Gastroesophageal sphincter (tissue), 4 donors: ENCODE measurements at places on chromosomes 5 and 9.

DNA sequence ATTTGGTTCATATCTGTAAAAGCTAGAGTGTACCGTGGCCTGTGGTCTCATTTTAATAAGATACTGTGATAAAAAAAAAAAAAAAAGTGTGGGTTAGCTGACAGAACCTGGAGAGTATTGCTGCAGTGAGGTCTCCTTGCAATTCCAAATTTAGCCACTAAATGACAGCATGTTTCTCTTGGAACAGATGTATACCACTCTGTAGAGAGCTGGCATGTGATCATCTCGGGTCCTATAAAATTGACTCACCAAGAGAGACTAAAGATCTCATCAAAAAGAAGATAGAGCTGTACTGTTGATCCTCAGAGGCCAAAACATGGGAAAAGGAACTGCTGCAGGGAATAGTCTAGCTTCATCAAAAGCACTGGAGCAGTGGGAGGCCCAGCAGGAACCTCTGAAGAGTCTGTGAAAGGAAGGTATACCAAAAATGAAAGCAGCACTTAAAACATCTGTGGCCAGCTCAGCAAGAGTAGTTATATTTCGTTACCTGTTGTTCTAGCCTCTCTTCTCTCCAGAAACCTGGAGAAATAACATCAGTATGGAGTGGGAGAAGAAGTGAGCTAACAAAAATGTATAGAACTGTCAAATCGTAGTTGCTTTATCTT, 826.8 kb downstream of the EFNA5 start:
- ATAC-seq, result no peak

DNA sequence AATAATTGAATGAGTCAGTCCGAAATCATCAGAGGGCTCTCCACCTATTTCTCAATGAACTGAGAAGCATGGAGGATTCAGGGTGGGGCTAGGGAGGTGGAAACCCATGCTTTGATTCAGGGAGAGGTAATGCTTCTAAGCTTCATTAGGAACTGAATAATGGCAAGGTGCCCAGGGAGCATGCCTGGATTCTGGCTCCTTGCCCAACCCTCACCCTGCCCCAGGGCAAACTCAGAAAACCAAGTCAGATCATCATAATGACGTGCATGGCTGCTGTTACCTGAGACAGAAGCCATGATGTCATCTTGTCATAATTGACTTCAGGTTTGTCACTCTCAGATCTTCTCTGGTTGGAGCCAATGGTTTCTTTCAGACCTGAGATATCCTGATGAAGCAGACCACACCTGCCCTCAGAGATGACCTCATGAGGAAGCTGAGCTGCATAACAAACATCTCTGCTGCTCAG, 199.6 kb downstream of the SYK start:
- no peak for ATAC-seq

- no peak for ATAC-seq
Measured at GRCh38 chr5:88145221-88145610, 123.4 kb downstream of the TMEM161B start.

- no peak for ATAC-seq
Measured at GRCh38 chr5:103264508-103264907, 5.9 kb downstream of the MACIR start.

GRCh38 chr9:71669284-71669995, 98.9 kb downstream of the CEMIP2 start:
- no peak for ATAC-seq

- no peak for ATAC-seq
Measured at GRCh38 chr5:90305041-90305720, 104.4 kb downstream of the CETN3 start.

GRCh38 chr9:110114859-110115201, 93.1 kb downstream of the C9orf152 start:
- ATAC-seq, result peak; percentile 48

DNA sequence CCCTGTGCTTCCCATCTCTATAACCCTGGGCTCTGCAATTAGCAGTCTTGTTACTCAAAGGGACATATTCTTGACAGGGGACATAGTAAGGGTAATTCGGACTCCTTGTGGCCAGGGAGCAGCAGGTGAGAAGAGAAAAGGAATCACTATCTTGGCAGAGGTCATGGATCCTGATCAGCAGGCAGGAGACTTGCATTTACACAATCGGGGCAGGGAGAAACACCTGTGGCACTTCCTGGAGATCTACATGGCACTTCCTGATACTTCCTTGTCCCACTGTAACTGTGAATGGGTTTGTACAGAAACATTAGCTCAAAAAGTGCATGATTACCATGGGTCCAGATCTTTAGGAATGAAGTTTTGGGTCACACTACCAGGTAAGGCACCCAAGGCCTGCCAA, 29.2 kb downstream of the DEPDC1B start:
- no peak for ATAC-seq

- no peak for ATAC-seq
Measured at GRCh38 chr5:41636605-41637004, 126.2 kb upstream of the PLCXD3 start.

DNA sequence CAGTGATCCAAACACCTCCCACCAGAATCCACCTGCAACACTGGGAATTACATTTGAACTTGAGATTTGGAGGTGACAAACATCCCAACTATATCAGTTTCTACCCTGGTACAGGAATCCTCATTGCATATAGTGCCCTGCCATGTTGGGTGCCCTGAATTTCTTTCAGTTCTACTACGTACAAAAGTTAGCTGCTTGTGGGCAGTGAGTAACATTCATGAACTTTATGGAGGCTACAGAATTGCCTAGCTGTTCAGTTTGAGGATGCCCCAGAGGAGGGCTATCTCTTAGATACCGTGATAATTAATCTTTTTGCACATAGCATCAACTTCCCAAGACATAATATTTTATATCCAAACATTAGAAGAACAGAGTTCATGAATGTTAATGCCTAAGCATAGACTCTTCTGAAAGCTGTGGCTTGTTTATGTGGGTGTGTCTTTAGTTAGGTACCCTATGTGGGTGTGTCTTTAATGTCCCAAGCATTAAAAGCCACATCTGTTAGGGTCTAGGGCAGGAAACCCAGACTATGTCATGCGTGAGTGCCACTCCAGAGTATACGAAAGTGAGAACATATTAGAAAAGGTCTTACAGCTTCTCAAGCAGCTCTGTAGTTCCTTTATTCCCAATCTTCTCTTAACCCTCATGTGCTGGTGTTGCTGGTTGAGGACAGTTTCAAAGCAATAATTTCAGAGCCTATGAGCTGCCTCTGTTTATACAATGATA, 47.0 kb upstream of the CHD1 start:
- ATAC-seq, result no peak

- ATAC-seq, result no peak
Measured at GRCh38 chr5:76457674-76458485, 54.8 kb downstream of the IQGAP2 start.

DNA sequence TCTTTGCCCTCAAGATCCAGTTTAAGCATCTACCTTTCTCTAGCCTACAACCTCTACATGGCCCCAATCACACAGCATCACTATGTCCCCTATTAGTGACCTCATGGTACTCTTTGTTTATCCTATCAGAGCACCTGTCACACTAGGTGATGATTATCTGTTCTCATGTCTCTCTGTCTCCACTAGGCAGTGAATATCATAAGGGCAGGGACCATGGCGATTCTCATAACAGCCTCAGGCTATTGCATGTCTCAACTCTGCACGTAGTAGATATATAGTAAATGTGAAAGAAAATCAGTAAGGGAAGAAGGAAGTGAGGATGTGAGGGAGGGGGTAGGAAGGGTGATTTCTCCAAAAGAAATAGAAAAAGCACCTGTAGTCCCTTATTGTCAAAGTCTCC, 311.0 kb downstream of the NSG2 start:
- no peak for ATAC-seq

DNA sequence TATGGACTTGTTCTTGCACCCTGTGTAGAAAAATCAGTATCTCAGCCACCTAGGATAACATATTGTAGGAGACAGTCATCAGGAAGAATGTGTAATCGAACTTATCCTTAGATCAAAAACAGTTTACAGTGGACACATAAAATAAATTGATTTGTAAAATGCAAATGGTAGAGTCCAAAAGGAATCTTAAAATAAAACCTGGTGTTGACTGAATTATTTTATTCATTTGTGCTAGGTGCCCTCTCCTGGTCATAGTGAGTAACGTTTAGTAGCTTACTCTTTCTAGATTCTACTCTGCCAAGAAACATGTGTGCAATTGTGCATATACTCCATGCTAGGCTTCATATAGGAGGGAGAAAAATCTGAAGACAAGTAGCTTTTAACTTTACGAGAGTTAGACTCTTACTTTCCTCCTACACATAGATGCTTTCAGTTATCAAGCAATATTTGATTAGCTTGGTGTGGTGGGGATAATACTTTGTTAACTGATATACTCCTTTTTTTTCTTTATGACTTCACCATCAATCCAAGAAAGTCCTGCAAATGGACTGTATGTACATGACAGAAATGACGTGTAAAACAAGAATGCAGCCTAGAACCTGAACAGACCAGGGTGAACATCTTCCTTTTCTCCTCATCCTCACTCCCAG, 23.7 kb upstream of the LOX start:
- peak; percentile 58 for ATAC-seq

DNA sequence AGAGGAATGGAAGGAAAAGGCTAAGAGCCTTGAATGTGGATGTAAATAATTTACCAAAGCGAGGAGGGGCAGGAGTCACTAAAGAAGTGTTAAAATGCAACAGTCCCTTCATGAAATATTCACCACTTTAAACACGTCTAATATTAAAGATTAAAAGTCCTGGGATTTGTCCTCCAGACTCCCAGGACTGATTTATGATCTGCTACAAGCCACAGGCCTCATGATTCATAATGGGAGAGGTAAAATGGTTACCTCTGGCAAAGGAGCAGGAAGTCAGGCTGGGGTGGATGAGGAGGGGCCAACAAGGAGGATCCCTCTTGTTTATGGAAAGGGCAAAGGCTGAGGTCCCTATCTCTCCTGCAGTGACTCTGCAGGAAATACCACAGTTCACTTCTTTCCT, 292.4 kb downstream of the TRIM32 start:
- ATAC-seq, result no peak

GRCh38 chr9:6920041-6920440, 162.3 kb downstream of the KDM4C start:
- ATAC-seq, result no peak

GRCh38 chr5:60779466-60779865, 64.6 kb downstream of the ELOVL7 start:
- ATAC-seq, result no peak

- ATAC-seq, result no peak
Measured at GRCh38 chr9:99628849-99629620, 192.7 kb upstream of the NR4A3 start.

- ATAC-seq, result no peak
Measured at GRCh38 chr5:163222982-163223381, 214.4 kb upstream of the CCNG1 start.

DNA sequence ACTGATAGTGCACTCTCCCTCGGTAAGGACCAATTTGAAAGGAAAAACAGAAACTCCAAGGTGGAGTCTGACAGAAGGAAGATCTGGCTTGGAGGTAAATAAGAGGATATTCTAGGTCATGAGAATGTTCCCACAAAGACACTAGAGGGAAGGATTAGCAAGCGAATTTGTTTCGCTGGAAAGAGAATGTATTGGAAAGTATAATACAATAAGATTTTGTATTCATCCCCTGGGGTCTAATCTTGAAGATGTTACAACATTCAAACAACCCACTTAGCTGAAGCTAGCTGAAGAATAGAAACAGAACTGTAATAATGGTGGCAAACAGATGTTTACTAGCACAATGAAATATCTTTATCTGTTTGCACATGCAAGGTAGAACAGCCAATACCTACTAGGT, 158.7 kb downstream of the GNAQ start:
- ATAC-seq, result no peak

DNA sequence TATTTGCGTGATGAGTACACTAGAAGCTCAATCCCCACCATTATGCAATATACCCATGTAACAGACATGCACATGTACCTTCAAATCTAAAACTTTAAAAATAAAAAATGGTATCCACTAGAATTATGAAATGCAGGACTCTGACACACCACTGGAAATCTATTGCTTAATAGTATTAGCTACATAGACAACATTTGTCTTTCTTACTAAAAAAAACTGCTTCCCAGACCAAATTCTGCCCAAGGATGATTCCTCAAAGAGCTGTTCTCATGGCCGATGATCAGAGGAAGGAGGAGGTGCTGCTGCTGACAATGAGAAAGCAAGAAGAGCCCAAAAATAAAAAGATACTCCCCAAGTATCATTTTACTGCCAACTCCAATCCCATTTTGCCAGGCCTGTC, 67.2 kb downstream of the TTC39B start:
- ATAC-seq, result peak; percentile 78

GRCh38 chr9:7324152-7324598, 475.4 kb downstream of the DMAC1 start:
- peak; percentile 25 for ATAC-seq

DNA sequence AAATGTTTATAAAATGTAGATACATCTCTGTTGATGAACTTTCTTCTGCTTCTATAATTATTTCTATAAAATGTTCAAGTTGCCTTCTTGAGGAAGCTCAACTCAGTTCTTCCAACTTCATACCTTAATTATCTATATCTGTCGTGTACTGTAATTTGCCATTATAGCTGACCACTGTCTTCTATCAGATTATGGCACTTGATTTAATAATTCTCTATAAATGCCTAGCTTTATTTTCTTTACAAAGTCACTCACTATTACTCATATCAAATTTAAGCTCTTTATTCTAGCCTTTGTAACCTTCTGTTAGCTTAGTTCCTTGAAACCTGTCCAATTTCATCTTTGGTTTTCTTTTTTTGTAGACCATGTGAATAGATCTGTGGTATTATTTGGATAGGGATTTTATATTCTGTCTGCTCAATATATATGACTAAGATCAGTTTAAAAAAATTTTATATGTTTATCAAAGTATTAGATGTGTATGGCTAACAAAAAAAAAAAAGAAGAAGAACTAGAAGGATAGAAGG, 39.5 kb downstream of the SMC5 start:
- no peak for ATAC-seq

DNA sequence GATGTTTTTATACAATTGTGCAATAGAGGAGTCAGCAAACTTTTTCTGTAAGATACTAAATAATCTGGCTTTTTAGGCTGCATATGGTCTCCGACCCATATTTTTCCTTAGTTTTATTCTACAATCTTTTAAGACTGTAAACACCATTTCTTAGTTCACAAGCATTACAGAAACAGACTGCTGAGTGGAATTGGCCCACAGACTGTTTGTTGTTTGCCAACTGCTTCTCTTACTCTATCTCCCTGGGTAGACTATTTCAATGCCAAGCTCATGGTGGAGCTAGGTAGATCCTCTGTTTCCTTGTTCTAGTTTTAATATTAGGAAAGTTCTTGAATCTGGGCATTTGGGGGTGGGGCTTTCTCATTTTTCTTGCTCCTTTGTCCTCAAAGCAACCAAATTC, 857.6 kb downstream of the TLE1 start:
- no peak for ATAC-seq

DNA sequence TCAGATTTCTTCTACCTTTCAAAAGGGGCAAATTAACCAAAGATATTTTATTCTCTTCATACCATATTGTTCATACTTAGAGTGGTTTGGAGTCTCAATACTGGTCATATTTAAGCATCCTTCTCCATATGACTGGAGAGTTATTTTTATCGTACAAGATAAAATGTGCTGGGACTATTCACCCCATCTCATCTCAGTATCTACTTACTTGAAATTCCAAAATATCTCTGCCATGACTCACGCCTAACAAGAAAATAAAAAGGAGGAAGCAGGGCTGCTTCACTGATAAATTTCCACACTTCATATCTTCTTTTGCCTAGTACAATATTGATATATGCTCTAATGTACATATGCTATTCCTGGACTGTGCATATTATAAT, 277.9 kb upstream of the CDH9 start:
- ATAC-seq, result no peak

- no peak for ATAC-seq
Measured at GRCh38 chr9:5554254-5554653, 43.9 kb downstream of the PDCD1LG2 start.
